ENCODE measurements at places on chromosomes 2 and 18.

DNA sequence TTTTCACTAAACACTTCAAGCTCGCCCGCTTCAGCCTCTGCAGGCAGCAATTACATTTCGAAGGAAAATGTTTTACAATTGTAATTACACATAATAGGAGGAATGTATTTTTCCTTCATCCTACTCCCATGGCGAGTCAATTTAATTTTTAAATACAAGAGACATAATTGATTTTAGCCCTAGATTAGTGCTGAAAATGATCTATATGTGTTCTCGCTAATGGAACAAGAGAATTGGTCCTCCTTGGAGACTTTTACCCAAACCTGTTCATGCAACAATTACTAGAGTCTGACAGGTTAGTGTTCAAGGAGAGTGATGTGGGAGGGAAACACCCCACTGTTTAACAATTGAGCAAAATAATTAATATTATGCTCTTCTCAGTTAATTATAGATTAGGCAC is 509.4 kb upstream of the SETBP1 start:
- no peak for DNase-seq

DNA sequence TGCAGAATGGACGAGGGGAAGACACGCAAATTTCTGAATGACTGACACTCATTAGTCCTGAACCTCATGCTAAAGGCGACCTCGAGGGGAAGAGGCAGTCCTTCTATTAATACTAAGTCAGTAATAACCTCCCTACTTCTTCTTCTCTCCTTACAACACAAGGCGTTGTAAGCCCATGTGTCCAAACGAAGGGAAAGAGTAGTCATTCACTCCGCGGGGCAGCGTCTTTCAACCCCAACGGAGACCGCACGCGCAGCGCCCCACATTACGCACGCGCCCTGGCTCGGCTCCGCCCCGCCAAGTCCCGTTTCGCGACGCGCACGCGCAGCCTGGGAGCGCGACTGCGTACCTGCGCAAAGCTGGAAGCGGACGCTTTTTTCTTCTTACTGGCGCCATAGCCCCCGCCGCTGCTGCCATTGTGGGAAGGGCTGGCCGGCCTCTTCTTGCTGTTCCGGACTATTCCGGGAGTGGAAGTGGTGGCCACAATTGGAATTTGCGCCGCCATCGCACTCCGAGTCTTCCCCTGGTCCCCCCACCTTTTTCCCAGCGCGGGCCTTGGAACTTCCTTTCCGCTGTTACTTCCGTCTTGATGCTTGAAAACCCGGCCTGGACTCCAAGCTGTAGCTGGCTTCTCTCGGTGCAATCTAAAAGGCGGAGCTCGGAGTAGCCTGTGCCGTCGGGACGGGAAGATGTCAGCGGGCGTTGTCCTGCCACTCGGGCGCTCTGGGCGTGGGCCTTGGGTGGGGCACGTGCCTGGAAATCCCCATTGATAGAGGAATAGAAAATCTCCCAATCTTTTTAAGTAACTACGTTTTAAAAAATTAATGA is at the start of gene INO80C:
TSS of gene INO80C (minus strand) at position 591 of the 828 bp plus-strand sequence. CDS start at position 505, 86 bp downstream.
- peak; percentile 94 for DNase-seq

GRCh38 chr2:151855111-151855510 is 26.9 kb upstream of the ARL5A start:
- DNase-seq, result no peak

- DNase-seq, result no peak
Measured at GRCh38 chr18:56377231-56377630, 261.2 kb downstream of the TXNL1 start.

GRCh38 chr2:203071148-203071547 is 56.5 kb downstream of the NBEAL1 start:
- DNase-seq, result no peak

GRCh38 chr2:68824831-68825230 is 46.4 kb downstream of the BMP10 start:
- DNase-seq, result no peak

DNA sequence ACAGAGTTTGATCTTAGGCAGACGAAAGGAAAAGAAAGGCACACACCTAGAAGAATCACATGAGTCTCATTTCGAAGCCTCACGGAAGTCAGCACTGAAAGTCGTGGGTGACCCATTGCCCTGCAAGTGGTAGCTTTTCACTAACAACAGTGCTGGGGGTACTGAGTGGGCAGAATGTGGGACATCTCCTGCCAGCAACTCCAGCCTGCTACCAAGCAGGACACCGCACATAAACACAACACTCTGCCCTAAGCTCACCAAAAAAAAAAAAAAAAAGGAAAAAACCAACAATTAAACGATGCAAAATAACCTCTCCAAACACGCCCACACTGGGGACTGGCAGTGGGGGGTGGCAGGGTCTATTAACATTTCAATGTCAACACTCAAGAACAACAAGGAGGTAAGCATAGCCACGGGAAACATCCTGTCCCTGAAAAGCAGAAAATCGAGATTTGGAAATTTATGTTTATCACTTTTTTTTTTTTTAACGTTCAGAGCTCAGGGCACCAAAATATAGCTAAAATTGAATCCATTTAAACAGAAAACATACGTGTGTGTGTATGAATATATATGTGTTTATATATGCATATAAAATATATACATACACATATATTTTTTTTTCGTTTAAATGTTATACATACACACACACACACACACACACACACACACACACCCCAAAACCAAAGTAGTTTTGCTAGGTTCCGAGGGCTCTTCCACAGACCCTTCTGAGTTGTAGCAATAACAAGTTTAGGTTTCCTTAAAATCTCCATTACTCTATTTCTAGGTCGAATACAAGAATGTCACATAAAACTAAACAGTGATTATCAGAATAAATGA is 2.2 kb downstream of the INO80D start:
- peak; percentile 26 for DNase-seq

DNA sequence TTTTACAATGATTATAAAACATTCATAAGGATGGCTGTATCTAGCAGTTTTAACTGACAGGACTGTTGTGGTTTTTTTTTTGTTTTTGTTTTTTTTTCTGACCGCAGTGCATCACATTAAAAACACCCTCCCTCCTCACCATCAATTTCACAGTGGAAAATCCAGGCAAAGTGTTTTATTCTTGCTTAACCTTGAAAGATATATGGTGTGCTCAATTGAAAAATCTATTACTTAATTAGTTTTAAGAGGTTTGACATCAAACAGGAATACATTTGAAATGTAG is 250.7 kb downstream of the DLGAP1 start:
- DNase-seq, result no peak

- no peak for DNase-seq
Measured at GRCh38 chr2:55159037-55159651, 72.9 kb downstream of the CLHC1 start.

DNA sequence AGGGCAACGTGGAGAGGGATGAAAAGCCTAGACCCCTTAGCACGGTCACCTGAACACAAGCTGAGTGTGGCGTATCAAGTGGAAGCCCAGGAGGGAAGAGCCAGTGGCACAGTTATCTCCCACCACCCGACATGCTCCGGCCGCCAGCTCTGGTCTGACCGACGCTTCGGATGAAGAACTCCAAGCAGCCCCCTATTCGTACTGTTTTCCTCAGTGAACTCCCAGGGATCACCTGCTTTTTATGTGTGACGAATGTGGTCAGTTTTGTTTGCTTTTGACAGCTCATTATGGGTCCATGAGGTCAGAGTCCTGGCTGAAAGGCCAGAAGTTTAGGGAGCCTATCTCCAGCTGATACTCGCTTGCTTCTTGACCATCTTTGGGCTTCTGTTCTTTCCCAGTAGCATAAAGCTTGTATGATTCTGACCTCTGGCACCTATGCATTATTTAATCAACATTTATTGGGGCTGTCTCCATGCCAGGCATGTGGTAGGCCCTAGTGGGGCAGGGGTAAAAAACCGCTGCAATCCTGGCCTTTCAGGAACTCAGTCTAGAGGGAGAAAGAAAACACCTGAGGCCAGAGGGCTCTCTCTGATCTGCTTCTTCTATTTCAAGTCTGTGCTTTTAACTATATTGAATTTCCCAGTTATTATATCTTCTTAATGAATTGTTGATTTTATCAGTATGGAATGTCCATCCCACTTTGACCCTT is 33.0 kb upstream of the MRPL33 start:
- no peak for DNase-seq

GRCh38 chr2:101967826-101968513 is 23.8 kb upstream of the IL1R2 start:
- no peak for DNase-seq

DNA sequence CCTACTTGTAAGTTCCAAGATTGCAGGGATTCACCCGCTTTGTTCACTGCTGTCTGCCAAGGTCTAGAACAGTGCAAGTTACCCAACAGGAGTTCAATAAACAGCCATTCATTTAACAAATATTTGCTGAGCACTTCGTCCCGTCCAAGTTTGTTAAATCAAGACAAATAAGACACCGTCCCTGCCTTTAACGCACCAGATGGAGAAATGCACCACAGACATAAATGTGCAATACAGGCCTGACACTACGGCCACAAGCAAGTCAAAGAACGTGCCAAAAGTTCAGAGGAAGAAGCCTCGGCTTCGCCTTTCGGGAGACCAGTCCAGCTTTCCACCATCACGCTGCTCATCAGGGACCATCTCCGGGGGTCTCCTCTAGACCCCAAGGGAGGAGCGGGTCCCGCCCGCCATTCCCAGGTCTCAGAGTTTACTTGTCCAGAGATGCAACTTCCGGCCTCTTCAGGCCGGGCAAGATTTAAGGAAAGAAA is 429 bp downstream of the C2orf76 start:
- peak; percentile 34 for DNase-seq

- no peak for DNase-seq
Measured at GRCh38 chr2:204051476-204051875, 114.9 kb downstream of the ICOS start.

DNA sequence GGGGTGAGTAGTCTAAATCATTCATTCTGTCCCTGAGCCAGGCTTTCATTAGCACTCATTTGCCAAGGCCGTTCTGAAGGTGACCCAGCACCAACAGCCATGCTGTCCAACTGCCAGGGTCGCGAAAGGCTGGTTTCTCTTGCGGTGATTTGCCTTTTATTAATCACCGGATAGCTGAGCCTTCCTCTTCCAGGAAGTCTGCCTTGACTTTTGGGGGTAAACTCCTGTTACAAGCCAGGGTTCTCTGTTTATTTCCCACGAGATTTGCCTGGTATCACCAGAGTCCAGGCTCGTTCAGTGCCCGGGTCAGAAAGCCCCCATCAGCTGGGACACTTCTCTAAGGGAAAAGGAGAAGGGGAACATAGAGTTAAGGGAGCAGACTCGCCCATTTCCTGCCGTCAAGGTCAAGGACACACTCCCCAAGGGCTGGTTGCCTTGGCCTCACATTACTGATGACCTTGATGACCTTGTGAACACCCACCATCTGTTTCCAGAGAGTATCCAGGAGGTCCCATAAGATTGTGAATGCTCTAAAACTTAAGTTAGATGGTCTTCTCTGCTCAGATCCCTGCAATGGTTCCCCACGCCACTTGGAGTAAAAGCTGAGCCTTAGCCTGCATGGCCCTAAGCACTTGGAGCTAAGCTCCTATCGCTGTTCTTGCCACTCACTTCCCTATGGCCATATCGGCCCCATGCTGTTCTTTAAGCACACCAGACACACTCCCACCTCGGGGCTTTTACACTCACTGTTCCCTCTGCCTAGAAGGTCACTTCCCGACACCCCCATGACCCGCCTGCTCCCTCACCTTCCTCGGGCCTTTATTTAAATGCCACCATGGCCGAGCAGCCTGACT is 118.0 kb upstream of the STPG4 start:
- DNase-seq, result no peak

DNA sequence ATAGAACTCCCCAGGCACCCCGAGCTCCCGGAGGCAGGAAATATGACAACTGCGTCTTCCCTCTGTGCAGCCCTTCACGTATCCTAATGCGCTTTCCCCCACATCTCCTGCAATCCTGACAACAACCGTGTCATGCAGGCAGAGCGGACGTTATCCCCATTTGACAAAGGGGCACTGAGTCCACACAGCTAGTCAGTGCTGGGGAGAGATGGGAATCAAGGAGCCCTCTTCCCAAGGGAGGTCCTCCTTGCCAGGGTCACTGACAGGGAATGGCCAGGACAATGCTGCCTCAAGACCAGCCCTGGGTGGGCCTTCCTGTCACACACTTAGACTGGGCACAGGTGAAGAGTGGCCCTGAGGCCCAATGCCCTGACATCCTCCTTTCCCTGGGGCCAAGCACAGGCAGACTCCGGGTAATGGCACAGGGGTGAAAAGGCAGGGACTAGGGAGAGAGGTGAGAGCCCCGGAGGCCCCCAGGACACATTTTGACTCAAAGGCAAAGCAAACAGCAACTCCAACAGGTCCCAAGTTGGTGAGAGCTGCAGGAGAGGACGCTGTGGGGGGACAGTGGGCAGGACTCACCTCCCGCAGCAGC is 2.2 kb downstream of the ADCY3 start:
- no peak for DNase-seq

DNA sequence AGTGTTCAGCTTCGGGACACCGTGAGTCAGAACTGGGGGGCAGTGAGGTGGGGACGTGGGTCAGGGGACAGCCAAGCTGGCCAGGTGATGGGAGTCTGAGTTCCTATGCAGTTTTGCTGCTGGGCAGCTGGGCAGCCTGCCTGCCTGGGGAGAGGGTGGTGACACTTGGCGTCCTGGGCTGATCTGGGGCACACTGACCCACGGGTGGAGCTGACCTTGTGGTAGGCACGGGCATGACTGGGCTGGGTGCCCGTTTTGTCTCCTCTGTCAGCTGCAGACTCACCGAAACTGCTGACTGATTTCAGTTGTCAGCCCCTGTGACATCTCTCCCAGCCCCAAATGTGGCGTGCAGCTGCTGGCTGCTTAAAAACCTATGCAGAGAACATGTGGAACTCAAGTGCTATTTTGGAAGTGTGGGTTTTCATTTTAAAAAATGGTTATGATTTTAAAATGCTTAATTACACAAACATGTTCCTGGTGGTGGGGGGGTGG is 32.6 kb upstream of the E2F6 start:
- no peak for DNase-seq

GRCh38 chr18:27863780-27864430 is 313.0 kb downstream of the CDH2 start:
- DNase-seq, result no peak

GRCh38 chr2:84214455-84214854 is 244.6 kb downstream of the SUCLG1 start:
- DNase-seq, result no peak

DNA sequence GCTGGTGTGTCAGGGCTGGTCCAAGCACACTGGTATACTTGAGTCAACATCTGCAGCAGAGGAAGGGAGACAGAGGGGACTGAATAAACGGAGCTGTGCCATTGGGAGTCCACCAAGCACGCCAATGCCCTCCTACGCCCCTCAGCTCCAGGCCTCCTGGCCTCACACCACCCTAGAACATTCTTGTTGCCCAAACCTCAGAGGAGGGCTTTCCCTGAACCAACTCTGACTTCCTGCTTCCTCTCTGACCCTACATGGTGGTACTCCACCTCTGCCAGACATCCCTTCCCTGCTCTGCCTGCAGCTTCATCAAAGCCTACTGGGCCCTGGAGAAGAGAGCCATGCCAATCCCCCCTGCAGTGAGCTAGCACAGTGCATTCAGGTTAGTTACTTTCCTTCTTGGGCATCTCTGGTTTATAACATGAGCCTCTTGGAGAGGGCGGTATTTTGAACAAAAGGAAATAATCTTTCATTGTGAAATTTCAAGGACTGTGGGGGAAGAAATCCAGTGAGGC is 54.4 kb downstream of the ZBTB7C start:
- no peak for DNase-seq

Measured in hematopoietic multipotent progenitor cell treated with erythropoietin and hydrocortisone succinate and interleukin-3 and kit ligand, for 15 days (in vitro differentiated cells).